Pulmonary artery endothelial cell (primary cell): ENCODE measurements at places on chromosomes 13 and 19.

- no peak for DNase-seq
Measured at GRCh38 chr13:41854758-41855157, 106.2 kb downstream of the VWA8 start.

DNA sequence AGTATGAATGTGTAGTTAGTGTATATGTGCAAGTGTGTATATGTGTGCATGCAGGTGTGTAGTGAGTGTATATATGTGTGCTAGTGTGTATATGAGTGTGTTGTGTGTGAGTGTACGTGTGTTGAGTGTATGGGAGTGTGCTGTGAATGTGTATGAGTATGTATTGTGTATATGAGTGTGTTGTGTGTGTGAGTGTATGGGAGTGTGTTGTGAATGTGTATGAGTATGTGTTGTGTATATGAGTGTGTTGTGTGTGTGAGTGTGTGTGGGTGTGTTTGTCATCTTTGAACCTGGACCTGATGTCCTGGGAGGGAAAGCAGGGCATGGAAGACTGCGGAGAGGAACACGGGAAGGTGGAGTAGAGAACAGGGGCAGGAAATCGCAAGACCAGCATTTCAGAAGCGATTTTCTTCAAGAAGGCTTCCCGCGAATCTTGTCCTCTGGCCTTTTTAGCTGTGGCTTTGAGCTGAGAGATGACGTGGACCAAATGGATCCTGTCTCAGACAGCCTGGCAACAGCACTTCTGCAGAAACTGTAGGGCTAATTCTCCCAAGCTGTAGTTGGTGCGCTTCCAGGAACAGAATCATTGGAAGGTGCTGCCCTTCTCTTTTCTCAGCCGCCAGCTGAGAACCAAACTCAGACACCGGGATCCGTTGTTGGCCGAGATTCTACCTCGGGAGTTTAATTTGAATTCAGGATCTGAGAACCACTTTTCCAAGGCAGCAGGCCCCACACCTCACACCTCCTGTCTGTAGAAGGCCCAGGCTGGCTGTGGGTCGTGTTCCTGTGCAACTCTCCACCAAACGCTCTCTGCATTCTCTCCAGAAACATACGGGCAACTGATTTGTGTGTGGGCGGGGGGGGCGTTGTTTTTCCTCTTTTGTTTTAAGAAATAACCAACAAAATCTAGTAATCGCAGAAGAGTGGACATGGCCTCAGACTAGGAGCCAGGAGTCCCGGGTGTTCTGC is 94.7 kb upstream of the RAP2A start:
- no peak for DNase-seq

DNA sequence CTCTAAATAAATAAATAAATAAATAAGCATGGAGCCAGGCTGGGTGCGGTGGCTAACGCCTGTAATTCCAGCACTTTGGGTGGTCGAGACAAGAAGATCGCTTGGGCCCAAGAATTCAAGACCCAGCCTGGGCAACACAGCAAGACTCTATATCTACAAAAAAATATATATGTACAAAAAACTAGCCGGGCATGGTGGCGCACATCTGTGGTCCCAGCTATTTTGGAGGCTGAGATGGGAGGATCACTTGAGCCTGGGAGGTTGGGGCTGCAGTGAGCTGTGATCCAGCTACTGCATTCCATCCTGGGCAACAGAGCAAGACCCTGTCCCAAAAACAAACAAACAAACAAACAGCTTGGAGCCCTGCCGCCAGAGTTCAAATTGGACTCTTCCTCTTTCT is 2.7 kb downstream of the ACTMAP start:
- DNase-seq = no peak

DNA sequence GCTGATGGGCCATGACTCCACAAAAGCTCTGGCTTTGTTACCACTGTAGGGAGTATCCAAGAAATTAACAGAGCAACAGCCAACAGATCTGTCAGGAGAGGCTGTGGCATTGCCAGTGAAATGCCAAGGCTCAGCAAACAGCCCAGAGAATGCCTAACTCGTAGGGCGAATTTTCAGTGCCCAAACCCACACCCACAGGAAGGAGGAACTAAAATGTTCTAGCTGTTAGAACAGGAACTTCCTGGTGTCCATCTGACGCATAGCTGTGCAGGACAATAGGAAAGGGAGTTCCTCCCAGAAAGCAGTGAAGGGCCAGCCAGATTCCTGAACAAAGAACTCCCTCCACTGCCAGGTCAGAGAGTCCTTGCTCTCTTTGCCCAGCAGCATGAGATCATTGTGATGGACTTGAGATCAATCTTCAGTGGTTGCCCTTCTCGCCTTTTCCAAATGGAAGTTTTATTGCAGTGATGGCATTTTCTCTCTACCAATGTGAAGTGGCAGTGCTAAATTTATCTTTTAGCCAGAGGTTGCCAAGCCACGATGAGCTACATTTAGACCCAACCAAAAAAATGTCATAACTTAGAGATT is 224.2 kb upstream of the STARD13 start:
- peak; percentile 78 for DNase-seq
